ENCODE measurements at places on chromosomes 6 and 20.

DNA sequence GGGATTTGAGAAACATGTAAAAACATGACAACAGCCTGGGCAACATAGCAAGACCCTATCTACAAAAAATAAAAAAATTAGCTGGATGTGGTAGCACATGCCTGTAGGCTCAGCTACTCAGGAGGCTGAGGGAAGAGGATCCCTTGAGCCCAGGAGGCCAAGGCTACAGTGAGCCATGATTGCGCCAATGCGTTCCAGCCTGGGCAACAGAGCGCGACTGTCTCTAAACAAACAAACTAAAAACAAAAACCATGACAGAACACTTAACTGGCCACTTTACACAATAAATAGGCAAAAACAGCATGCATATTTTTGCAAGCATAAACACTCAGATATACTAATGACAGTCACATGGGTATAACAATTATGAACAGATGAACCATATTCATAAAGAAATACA lies 60.0 kb downstream of the SYTL3 start:
- DNase-seq, result no peak

- no peak for DNase-seq
These were observed 15.0 kb downstream of the TBXT start for GRCh38 chr6:166152660-166153059.

- DNase-seq, result no peak
These were observed 79.4 kb downstream of the JAG1 start for GRCh38 chr20:10594296-10594868.

GRCh38 chr6:154651656-154652055 lies 81.6 kb upstream of the SCAF8 start:
- DNase-seq, result no peak

DNA sequence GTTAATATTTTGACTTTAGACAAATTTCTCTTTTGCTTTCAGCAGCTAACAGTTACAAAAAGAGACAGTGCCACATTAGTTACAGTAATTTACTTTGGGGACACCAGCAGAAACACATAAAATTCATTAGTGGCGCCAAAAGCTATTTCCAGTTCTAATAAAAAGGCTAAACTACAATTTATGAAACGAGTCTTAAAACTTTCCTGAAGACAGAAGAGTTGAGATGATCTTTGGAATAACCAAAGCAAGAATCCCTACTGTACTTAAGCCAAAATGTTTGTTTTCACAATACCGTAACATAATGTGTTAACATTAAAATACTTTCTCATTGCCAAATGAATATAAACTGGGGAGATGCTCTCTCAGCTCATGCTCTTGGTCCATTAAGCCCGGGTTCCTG lies 350.2 kb upstream of the AGPAT4 start:
- no peak for DNase-seq

- DNase-seq, result no peak
These were observed 230.0 kb upstream of the SULF2 start for GRCh38 chr20:48015141-48015910.

DNA sequence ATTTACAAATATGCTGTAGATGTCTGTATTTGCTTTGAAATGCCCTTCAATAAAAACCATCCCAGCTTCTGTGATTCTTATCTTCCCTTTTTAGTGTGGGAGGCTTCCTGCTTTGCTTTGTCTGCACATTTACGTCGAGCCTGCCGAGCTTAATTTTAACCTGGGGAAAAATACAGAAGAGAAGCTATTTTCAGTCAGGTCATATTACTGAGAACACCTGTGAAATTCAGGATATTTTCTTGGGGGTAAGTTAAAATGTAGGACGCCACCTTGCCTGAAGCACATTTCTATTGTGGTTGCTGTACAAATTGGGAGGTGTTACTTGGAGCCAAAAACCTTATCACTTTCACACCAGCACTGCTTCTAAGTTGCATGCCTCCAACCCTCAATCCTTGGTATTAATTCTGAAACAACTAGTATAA lies 43.6 kb upstream of the FUCA2 start:
- no peak for DNase-seq
